HTR-8/SVneo (cell line): ENCODE measurements at places on chromosomes 4 and X.

GRCh38 chrX:19072372-19072771 lies 49.9 kb downstream of the ADGRG2 start:
- no peak for DNase-seq

DNA sequence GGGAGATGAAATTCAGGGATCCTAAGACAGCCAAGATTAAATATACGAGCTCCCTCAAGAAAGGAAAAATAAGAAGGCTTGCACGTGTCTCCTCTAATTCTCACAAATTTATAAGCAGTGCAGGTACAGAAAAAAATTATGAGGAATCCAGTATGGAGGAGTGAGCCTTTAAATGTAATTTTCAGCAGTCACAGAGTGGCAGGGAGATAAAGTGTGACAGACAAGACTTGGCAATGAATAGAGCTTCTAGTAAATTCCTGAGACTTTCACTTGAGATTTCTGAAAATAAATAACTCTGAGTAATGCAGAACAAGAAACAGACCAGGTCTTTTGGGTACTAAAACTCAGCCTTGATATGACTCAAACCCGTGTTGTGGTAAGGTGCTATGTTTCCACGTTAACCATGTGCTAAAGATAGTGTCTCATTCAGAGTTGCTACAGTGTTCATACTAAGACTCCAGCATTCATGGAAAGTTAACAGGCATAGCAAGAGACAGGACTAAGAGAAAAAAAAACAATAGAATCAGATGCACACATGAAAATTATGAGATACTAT lies 119.8 kb downstream of the SPOCK3 start:
- no peak for DNase-seq

- DNase-seq: no peak
These were observed 206.7 kb downstream of the RASL11B start for GRCh38 chr4:53068755-53069330.

- DNase-seq: no peak
These were observed 56.9 kb upstream of the ATP6AP2 start for GRCh38 chrX:40523852-40524251.

DNA sequence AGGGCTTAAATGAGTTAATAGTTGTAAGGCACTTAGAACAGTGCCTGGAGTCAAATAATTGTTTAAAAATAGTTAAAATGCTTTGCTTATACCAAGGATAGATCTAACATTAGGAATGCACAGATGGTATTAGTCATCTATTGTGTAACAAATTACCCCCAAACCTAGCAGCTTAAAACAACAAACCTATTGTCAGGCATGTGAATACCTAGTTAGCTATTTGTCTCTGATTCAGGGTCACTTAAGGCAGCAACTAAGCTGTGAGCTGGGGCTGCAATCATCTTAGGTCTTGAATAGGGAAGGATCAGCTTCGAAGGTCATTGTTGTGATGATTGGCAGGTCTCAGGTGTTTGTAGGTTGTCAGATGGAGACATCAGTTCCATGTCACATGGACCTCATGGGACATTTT lies 42.4 kb upstream of the AGA start:
- DNase-seq: peak; percentile 29

DNA sequence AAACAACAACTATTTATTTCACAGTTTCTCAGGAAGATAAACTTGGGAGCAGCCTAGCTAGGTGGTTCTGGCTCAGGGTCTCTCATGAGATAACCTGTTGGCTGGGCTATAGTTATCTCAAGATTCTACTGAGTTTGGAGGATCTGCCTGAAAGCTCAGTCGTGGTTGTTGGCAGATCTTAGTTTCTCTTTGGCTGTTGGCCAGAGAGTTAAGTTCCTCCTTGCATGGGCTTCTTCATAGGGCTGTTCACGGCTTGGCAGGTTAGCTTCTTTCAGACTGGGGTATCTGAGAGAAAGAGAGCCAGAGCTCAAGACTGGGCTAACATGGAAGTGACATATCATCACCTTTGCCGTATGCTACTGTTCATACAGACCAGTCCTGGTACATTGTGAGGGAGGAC lies 28.7 kb downstream of the SEC24B start:
- DNase-seq: no peak

DNA sequence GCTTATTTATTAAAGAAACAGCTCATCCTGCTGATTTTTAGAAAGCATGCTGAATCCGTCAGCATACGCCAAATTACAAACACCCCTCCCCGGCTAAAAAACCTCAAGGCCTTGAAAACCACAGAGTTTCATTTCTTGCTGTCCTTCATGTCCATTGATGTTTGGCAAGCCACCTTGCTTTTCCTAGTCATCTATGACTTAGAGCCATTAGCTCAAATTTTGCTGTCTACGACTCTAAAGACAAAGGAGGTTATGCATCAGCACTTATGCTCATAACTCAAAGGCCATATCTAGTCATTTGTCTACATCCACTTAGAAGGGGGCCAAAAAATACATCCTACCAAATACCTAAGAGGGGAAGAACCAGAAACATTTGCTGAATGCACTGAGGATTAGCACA lies 925.1 kb downstream of the PCDH7 start:
- no peak for DNase-seq

GRCh38 chr4:176778063-176778462 lies 14.7 kb downstream of the VEGFC start:
- no peak for DNase-seq

- DNase-seq: no peak
These were observed 141.4 kb downstream of the STK32B start for GRCh38 chr4:5192678-5193077.

DNA sequence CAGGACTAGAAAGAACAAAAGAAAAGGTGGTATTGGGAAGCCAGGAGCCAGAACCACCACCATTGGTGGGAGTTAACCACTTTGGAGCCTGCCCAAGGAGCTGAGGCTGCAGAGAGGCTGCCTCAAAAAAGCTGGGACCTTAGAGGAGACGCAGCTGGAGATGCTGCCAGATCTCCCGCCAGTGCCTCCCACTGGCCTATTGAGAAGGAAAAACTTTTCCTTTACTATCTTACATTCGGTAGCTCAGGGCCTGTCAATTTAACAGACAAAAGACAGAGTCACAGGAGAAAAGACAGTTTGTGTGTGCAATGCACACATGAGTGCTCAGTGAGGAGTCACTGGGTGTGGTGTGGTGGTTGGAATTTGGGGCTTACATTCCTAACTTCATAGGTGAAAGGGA lies 52.4 kb upstream of the HPSE start:
- DNase-seq: no peak

DNA sequence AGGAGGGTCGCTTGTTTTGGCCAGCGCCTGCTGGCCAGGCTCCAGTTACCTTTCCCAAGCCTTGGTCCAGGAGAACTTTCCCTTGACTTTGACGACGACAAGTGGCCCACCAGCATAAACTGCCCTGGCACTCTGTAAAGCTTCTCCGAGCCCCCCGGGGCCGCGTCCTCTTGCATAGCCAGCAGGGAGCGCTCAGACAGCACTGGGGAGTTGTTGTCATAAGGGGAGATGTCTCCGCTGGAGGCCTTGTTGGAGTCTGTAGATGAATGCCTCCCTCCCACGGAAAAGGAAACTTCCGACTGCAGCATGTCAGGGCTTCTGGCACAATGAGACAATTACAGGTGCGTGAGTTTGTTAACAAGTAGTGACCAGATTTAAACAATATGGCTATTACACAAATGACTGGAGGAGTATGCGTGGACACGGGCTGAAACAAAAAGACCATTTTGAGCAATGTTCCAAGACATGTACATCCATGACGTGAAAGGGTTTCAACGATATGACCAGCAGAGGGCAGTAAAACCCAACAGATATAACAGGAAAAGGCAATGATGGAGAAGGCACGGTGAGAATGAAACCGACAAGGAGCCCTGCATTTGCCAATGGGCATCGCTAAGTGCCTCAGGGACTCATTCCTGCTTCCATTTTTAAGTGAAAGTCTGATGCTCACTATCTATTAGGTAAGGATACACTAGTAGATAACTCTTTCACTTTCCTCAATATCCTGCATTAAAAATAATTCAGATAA lies 33.0 kb downstream of the HCCS start:
- DNase-seq: peak; percentile 60

DNA sequence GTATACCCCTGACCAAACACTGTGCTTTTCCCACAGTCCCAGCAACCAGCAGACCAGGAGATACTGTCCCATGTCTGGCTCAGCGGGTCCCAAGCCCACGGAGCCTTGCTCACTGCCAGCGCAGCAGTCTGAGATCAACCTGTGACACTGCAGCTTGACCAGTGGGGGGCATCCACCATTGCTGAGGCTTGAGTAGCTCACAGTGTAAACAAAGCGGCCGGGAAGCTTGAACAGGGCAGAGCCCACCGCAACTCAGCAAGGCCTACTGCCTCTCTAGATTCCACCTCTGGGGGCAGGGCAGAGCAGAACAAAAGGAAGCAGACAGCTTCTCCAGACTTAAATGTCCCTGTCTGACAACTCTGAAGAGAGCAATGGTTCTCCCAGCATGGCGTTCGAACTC lies 58.1 kb downstream of the SLC10A6 start:
- no peak for DNase-seq

DNA sequence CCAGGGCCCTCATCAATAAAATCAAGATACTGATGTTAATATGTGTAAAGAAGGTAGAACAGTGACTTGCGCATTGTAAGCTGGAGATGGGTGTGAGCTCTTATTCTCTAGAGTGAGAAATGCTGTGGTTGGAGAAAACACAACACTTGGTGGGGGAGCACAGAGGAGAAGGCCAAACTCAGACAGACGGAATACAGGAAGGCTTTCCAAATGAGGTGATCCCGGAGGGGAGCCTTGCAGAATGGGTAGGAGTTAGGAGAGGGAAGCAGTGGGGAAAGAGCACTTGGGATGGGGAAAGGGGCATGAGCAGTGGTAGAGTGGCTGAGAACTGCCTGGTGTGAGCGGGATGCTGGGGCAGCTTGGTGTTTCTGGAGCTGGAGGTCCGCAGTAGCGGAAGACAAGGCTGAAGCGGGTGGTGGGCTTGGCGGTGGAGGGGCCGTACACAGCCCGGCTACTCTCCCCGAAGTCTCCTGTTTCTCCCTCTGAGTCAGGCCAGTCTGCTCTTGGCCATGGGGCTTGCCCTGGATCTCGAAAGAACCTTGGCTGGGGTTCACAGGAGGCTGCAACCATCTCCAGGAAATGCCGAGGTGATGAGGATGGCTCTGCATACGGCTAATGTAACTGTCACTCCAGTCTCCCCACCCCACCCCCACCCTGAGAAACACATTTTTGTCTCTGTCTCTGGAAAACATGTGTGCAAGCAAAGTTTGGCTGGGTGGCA lies 11.3 kb upstream of the PLAC1 start:
- DNase-seq: peak; percentile 48

- DNase-seq: no peak
These were observed 262.5 kb upstream of the NDST3 start for GRCh38 chr4:117771647-117772337.
